ENCODE measurements at places on chromosomes 3 and 15.

DNA sequence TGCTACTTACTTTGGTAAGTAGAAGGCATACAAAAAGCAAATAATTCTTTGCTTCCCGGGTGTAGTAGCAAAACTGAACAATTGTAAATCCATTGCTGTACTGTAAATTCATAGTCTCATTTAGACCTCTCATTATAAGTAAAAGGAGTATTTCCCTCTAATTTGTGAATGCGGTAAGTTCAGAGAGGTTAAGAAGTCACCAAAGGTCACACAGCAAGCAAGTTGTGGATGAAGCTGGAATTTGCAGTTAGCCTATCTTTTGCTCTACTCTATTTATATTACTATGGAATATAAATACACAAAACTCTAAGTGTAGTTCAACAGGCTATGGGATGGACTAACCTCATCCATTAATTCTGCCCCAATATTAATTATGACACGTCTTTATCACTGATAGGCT lies 508.3 kb downstream of the MCTP2 start:
- DNase-seq = no peak

DNA sequence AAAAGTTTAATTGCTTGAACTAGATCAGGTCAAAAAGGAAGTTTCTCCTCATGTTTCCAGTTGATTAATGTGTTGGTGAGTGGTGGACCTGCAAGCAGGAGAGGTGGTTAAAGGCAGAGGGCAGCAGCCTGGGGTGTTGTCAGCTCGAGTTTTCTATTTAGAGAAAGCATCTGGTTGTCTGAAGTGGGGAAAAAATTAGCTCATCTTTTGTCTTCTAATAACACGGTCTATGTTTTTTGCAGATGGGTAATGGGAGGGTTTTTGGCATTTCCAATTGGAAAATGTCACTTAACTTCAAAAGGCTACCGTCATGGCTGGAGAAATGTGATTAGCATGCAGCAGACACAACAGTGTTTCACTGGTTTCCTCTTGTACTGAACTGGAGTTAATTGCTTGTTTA lies 122.6 kb downstream of the ITPR1 start:
- no peak for DNase-seq

- no peak for DNase-seq
Measured at GRCh38 chr3:195112361-195112791, 158.6 kb downstream of the XXYLT1 start.

DNA sequence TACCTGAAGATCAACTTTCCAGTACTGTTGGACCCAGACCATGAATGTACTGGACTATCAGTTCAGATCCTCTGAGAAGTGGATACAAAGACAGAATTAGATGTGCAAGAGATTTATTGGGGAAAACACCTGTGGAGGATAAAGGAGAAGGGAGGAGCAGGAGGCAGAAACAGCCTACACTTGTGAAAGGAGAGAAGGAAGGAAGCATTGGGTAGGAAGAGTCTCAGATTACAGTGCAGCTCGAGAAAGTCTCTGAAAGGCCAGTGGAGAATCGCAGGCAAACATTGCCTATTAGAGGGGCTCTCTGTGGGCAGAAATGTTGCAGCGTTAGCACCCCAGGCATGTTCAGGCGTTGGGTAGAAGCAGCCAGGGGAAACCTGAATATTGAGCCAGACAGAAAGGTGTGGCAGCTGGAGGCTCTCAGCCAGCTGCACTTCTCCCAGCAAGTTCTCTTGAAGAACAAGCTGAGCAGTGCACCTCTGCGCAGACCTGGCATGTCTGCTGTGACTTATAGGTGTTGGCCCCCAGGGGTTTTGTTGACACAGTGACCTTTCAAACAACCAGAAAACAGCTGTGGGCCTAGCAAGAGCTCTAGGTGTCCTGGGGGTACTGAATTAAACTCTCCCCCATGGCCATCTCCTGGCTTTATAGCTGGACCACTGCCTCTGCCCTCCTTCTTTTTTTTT lies 7.0 kb downstream of the CHST14 start:
- DNase-seq = no peak

DNA sequence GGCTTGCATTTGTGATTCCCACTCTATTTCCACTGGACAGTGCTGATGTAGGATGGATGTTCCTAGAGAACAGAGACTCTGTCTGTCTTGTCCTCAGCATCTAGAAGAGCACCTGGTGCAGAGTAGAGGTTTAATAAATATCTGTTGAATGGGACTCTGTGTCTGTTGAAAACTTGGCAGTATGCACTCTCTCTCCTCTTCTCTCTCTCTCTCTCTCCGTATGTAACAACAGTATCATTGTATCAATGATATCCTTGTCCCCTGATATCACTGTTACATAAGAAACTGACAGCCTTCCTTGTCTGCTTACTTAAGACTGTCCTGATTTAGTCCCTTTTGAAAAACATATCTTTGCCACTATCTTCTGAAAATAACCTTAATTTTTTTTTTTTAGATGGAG lies 24.3 kb upstream of the MGLL start:
- no peak for DNase-seq
